Stimulated activated CD4-positive, alpha-beta T cell treated with anti-CD3 and anti-CD28 coated beads, TNF-alpha, amount 100 ng/mL, for 1 hour (primary cell): ENCODE measurements at places on chromosomes 3 and 15.

DNA sequence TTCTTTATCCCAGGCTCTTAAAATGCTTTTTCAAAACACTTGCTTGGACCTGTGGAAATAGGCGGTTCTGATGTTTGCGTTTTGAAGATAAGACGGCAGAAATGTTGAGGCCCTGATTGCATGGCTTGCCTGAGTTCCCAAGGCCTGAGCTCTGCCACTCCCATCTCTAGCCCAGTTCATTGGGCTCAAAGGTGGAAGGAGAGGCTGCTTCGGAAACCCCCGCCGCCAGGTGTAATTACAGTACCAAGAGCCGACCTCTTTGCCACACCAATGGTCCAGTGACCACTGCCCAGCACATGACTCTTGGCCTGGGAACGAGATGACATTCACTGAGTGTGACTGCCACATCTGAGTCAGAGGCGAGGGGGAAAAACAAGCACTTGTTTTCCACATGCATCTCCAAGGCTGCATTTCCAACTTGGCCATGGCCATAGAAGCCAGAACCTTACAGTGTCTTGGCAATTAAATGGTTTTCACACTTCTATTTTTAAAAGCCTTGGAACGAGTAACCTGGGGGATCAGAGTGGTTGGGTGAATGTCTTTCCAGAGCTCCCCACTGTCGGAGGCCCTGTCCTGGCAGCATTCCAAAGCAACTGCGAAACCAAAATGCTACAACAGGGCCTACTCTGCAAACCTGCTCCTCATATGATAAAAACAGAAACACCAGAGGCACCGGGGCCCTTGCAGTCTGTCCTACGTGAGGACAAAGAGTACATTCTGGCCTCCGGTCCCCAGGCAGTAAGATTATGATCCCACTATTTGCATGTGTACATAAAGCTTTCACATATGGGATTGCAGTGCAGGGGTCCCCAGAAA is 63.8 kb upstream of the CGNL1 start:
- DNase-seq = no peak

DNA sequence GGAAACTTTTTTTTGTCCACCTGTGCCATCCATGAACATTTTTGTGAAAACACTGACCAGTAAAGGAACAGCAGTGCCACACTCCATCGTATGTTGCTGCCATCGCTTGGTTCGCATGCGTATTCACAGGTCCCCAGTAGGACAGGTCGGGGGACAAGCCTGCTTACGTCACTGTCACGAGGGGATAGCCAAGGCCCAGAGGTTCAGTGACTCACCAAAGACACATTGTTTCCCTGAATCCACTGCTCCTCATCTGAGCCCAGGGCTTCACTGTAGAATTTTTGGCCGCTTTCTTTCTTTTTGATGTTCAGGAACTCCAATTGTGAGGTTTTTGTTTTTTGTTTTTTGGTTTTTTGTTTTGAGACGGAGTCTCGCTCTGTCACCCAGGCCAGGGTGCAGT is 5.9 kb downstream of the ADPRH start:
- no peak for DNase-seq

GRCh38 chr3:133535971-133536881 is 37.3 kb upstream of the CDV3 start:
- no peak for DNase-seq

DNA sequence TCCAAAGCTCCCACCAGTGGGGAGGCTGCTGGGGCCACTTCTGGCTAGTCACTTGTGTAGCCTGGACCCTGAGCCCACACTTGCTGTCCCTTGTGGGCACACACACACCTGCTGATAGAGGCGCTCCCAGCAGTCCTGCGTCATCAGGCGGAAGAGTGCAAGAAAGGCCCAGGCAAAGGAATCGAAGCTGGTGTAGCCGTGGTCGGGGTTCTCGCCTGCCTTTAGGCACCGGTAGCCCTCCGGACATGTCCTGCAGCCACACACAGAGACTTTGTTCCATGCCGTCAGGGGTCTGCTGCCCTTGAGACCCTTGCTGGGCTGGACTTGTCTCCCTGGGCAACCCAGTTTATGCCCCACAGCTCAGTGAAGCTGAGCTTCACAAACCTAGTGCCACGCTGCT is 42.9 kb downstream of the SCN5A start:
- DNase-seq = no peak

DNA sequence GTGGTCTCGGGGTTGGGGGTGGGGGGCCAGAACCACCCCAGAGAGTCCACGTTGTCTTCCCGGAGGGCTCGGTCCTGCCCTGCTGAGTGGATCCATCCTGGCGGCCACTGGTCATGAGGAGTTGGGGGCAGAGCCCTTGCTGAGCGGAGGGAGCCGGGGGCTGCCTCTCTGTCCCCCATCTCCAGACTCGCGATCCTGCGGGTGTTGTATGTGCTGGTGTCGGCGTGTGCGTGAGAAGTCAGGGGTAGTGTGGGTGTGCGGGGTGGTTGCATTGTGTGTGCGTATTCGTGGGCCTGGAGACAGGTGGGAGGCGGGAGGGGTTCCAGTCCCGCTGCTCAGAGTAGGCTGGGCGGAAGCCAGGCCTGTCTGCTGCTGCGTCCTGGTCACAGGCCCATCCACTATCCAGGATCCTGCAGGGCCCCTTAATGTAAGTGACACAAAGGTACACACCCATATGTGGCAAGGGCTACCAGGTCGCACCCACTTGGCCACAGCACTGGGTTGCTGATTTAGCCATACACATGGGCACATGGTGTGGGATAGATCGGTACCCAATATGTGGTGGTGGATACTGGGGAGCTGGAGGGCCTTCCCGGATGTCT is 30.7 kb downstream of the NBEAL2 start:
- DNase-seq = no peak

DNA sequence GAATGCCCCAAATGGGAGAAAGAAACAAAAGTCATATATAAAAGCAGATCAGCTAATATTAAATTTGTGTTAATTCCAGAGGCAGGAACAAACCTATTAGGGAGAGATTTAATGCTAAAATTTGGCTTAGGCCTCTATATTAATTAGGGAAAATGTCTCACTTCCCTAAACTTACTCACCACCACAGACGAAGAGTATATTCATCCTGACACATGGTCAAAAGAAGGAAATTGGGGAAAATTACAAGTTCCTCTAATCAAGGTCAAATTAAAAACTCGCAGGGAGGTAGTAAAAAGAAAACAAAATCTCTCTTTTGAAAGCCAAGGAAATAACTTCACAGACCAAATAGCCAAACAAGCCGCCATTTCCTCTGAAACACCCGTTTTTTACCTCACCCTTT is 32.2 kb downstream of the GRM2 start:
- DNase-seq = no peak

DNA sequence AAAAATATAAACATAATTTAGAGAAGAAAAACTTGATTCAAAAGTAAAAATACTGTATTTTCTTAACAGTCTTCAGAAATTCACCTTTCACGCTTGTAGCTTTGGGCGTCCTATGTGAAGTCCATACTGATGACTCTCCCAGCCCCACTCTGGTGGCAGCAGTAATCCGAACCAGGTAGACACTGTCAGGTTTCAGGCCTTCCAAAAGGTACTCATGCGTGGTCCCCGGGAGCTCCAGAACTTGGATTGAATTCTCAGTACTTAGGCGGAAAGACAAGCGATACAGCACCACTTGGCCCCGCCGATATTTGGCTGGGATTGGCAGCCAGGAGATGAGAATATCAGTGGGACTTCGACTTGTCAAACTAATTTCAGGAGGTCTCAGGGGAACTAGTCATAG is 69.7 kb downstream of the PRTG start:
- no peak for DNase-seq

DNA sequence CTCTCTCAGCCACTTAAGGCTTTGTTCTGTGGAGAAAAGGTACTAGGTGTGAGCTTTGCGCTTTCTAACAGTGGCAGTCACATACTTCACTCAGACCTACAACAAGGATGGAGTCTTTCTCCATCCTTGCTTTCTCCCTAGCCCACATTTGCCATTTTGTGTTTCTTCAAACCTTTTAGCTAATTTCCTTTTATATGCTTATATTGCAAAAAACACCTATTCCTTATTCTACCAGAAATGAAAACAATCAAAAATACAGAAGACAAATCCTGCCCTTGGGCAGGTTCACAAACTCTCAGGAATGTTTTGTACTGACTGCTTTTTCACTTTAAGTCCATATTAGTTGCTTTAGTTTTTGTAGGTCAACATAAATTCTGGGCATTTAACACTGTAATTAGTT is 914.2 kb downstream of the SQOR start:
- no peak for DNase-seq

GRCh38 chr3:192408647-192409200 is 318.6 kb downstream of the FGF12 start:
- DNase-seq = no peak

DNA sequence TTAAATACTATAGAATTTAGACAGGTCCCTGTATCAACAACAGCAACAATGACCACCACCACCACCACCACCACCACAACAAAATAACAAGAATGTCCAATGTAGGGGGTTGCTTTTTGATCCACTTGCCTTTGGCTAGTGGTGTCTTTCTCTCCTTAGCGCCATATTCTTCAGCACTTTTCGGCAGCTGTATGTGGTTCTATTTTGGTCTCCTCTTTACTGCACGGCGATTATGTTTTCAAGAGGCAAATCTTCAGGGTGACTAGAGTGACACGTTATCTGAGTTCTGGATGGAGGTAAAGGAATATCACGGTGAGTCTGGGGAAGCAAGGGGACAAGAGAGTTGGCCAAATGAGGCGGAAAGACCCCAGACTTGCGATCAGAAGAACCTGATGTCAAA is 56.1 kb downstream of the ST6GAL1 start:
- no peak for DNase-seq

- DNase-seq = no peak
Observed at GRCh38 chr15:59424616-59425015, 13.4 kb upstream of the FAM81A start.

DNA sequence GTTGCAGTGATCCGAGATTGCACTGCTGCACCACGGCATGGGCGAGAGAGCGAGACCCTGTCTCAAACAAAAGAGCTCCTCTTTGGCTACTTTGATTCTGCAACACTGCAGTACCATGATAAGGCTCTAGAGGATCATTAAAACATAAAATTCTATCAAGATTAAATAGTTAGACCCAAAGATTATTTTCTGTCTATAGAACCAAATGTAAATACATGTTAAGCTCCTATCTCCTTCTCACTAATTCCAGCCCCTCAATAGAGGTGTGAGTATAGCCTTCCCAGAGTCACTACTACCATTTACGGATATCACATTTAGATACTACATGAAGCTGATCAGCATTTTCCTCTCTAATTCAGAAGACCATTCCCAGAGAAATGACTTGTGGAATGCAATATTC is 4.3 kb upstream of the MUC13 start:
- no peak for DNase-seq

DNA sequence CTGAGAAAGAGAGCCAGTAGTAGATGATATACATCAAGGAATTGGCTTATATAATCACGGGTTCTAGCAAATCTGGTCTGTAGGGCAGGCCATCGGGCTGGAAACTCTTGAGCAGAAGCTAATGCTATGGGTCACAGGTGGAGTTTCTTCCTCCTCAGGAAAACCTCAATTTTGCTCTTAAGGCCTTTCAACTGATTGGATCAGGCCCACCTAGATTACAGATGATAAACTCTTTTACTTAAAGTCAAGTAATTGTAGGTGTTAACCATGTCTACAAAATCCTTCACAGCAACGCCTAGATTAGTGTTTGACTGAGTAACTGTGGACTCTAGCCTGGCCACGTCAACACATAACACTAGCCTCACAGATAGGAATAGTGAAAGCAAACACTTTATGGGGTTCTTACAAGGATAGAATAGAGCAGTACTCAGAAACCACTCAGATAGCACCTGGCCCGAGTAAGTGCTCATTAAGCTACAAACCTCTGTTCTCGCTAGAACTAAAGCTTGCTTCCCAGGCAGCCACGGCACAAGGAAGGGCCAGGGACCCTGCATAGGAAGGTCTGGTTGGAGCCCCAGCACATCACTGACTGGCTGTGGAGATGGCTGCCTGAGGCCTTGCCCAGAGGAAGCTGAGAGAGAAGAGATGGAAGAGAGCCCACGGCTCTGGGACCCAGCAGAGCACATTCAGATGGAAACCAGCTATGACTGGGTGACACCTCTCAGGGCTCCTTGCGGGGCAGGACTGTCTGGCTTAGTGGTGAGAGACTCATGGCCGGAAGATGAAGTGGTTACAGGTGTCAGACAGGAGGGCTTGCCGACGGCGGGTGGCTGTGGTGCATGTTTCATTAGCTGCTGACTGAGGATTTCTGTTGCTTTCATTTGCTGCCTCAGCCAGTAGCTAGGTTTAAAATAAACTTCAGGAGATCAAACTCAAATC is 202.5 kb upstream of the TLE3 start:
- DNase-seq = peak; percentile 33

- DNase-seq = no peak
Observed at GRCh38 chr3:191240486-191240885, 41.4 kb downstream of the OSTN start.

GRCh38 chr15:58498821-58499580 is 67.2 kb downstream of the LIPC start:
- no peak for DNase-seq

- DNase-seq = no peak
Observed at GRCh38 chr3:104437891-104438290, 928.8 kb upstream of the ALCAM start.

GRCh38 chr15:89551550-89551949 is 23.7 kb upstream of the TICRR start:
- no peak for DNase-seq

DNA sequence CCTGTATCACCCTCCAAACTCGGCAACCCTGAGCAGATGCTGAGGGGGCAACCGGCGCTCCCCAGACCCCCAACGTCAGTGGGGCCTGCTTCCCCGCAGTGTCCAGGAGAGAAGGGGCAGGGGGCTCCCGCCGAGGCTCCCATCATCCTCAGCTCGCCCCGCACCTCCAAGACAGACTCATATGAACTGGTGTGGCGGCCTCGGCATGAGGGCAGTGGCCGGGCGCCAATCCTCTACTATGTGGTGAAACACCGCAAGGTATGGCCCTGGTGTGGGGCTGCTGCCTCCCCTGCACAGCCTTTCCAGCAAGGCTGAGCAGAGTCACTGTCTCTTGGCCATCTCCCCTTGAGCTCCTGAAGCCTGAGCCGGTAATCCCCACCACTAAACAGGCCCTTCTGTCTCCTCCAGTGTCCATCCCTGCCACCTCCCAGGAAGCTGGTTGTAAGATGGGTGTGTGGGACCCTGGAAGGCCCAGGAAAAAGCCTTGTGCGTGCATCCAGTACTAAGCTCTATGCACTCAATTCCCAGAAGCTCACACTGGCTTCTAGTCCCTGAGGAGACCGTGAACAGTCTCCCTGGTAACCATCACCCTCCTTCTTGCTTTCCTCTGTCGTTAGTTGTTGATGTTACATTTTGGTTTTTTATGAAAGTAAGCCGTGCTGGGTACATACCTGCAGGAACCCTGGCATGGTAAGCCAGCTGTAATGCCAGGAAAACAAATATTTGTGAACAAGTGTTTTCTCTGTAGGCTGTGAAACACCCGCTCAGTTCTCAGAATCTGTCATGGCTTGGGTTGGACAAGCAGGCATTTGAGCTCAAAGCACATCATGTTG is 63.3 kb downstream of the BOC start:
- no peak for DNase-seq

GRCh38 chr3:62187022-62187431 is 186.3 kb downstream of the FEZF2 start:
- DNase-seq = no peak

GRCh38 chr15:90520365-90520764 is 9.4 kb upstream of the CRTC3 start:
- DNase-seq = no peak
